Mucosa of gallbladder (tissue), 1 donor: ENCODE measurements at places on chromosomes 7 and 10.
A peak's percentile ranks its signal among the peaks of the same experiment; 100 is the strongest.

GRCh38 chr10:78545756-78546155 lies 512.1 kb downstream of the RPS24 start:
- no peak for DNase-seq

- DNase-seq, result no peak
Observed at GRCh38 chr7:11343818-11344413, 370.2 kb downstream of the PHF14 start.

DNA sequence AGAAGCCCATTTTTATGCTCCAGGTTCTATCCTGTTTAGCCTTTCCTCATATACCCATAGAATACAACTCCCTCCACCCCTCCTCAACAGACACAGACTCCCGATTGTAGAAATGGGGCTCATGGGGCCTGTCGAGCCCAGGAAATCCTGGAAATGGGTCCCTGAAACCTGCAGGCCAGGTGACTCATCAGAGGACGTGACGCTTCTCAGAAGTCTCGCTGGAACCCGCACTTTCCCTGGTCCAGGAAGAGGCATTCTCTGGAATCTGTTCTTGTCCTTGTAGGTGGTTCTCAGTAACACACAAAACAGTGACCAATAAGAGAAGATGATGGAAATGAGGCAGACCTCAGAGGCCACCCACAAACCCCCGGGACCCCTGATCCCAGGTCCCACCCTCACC lies 244.8 kb upstream of the PPP2R2D start:
- DNase-seq, result no peak

DNA sequence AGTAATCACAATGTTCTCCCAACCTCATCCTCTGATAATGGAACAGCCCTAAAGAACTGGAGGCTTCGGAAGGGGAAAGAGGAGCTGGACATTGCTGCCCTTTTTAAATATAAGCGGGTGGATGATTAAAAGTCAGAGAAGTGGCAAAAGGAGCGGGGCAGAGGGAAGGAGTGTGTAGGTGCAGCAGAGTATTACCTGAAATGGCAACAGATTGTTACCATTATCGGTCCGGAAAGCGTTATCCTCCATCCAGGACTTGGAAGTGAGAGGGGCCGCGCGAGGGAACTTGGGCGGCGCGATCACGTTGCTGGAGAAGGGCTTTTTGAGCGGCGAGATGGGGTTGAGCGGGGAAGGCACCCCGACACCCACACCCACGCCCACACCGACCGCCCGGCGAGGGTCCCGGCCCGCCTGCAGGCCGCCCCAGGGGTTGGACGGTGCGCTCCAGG lies 51.7 kb downstream of the CPEB3 start:
- DNase-seq, result no peak

GRCh38 chr7:47461161-47461560 lies 120.8 kb downstream of the TNS3 start:
- no peak for DNase-seq

GRCh38 chr7:138247568-138248333 lies 171.5 kb downstream of the AKR1D1 start:
- no peak for DNase-seq

DNA sequence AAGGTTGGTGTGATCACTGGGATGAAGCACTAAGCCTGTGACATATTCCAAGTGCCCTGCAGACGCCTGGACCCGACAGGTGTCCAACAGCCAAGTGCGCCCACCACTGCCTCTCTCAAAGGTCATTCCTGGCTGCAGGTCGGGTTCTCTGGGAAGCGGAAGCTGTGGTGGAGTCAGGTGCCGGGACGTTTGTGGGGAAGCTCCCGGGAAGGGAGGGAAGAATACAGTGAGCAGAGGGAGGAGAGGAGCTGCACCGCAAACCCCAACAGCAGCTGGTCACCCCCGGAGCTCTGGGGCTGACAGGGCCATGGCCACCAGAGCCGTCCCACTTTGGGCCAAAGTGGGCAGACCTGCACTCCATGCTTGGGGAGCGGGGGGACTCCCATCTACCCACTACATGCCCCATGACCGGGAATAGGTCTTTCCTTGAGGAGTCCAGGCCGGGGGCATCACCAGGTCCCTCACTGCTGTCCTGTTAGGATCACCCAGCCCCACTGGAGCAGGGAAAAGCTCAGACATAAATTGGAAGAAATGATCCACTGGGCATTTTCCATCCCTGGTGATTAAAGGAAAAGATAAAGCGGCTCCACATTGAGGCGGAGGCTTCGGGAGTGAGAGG lies 84.5 kb upstream of the PPP2R2D start:
- DNase-seq, result peak; percentile 5

- no peak for DNase-seq
Observed at GRCh38 chr7:133688483-133689239, 435.8 kb downstream of the EXOC4 start.

- no peak for DNase-seq
Observed at GRCh38 chr10:74103560-74104258, 46.9 kb downstream of the AP3M1 start.

- no peak for DNase-seq
Observed at GRCh38 chr7:16850614-16851466, 30.9 kb downstream of the AGR3 start.

- no peak for DNase-seq
Observed at GRCh38 chr10:120953897-120954296, 102.7 kb downstream of the WDR11 start.

GRCh38 chr7:30172451-30172850 lies 37.7 kb downstream of the MTURN start:
- no peak for DNase-seq

DNA sequence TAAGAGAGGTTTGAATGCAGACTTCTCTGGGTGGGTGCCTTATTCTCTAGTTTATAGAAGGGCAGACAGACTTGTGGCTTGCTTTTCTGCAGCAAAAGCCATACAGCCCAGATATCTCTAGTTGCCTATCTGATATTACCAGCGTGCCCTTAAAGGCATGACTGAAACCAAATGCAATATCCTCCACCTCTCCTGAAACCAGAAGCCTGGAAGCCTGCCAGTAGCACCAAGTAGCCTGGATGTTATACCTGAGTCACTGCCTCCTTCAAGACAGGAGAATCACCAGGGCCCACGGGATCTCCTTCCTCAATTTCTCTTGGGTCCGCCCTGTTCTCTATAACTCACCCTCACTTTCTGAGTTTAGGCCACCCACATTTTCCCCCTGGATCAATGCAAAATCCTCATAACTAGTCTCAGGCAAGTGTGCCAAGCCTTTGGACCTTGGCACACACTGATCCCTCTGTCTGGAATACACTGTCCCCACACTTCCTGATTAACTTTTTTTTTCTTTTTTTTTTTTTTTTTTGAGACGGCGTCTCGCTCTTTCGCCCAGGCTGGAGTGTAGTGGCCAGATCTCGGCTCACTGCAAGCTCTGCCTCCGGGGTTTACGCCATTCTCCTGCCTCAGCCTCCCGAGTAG lies 638.4 kb downstream of the GALNT17 start:
- peak; percentile 72 for DNase-seq

- DNase-seq, result no peak
Observed at GRCh38 chr7:124183649-124184048, 150.8 kb upstream of the TMEM229A start.

DNA sequence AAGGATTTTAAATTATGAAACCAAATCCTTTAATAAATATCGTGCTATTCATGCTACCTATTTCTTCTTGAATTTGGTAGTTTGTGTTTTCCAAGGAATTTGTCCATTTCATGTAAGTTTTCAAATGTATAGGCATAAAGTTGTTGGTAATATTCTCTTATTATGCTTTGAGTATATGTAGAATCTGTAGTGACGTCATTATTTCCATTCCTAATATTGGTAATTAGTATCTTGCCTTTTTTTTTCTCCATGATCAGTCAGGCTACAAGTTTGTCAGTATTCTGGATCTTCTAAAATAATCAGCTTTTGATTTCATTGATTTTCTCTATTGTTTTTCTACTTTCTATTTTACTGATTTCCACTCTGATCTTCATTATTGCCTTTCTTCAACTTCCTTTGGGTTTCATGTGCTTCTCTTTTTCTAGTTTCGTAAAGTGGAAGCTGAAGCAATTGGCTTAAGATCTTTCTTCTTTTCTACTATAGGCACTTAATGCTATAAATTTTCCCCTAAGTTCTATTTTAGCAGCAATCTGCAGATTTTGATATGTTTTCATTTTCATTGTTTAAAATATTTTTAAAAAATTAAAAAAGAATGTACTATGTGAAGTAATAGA lies 156.5 kb upstream of the HDAC9 start:
- no peak for DNase-seq

DNA sequence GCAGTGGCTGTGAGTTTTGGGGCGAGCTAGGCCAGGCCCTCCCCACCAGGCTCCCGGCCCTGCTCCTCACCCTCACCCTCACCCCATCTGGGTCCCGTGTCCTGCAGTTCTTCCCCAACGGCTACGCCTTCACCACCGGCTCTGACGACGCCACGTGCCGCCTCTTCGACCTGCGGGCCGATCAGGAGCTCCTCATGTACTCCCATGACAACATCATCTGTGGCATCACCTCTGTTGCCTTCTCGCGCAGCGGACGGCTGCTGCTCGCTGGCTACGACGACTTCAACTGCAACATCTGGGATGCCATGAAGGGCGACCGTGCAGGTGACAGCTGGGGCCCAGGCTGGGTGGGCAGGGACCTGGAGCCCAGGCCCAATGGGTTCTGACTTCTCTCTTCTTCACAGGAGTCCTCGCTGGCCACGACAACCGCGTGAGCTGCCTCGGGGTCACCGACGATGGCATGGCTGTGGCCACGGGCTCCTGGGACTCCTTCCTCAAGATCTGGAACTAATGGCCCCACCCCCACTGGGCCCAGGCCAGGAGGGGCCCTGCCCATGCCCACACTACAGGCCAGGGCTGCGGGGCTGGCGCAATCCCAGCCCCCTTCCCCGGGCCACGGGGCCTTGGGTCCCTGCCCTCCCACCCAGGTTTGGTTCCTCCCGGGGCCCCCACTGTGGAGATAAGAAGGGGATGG lies 4.9 kb downstream of the GNB2 start:
- DNase-seq, result no peak

GRCh38 chr10:10845185-10845584 lies 172.5 kb upstream of the CELF2 start:
- no peak for DNase-seq
